ENCODE measurements at places on chromosomes 16 and 17. TPM values are rescaled to one million over a fixed set of nuclear protein-coding genes. Genes with fewer than 3 reads are reported as not detected.

The CBX2 gene
- 9.9 TPM for total RNA-seq

The RBFOX1 gene
- total RNA-seq, result 68.7 TPM

The NT5M gene
- total RNA-seq, result 4.6 TPM

The NOTUM gene
- 0.69 TPM for total RNA-seq

The CACNG4 gene
- 69.9 TPM for total RNA-seq

The CCL3 gene
- total RNA-seq, result 1.6 TPM

The STARD3 gene
- total RNA-seq, result 26.8 TPM

The NPIPB6 gene
- total RNA-seq, result 0.92 TPM

The TP53TG3B gene
- not detected for total RNA-seq

The TLCD2 gene
- total RNA-seq, result 0.92 TPM

The RGS11 gene
- total RNA-seq, result 10.1 TPM

The PPP1R27 gene
- total RNA-seq, result not detected

The HOXB5 gene
- total RNA-seq, result not detected

The RAB26 gene
- 8.1 TPM for total RNA-seq

The ITGAD gene
- total RNA-seq, result not detected

The CCL17 gene
- total RNA-seq, result not detected

The CDH16 gene
- total RNA-seq, result not detected

The RRAD gene
- 1.8 TPM for total RNA-seq

The TERB1 gene
- 0.23 TPM for total RNA-seq

The EXOC3L1 gene
- total RNA-seq, result 1.2 TPM

The MEIOC gene
- total RNA-seq, result not detected

The FADS6 gene
- 5.5 TPM for total RNA-seq

The RSAD1 gene
- total RNA-seq, result 14.1 TPM

The TPSG1 gene
- not detected for total RNA-seq

The MAF gene
- 13.1 TPM for total RNA-seq

The MT3 gene
- 51.7 TPM for total RNA-seq

The CRYBA1 gene
- not detected for total RNA-seq

The ITGA2B gene
- 2.3 TPM for total RNA-seq
